ENCODE measurements at places on chromosomes 3 and 15.

GRCh38 chr3:188294113-188294512 lies 140.2 kb downstream of the LPP start:
- peak; percentile 65 for DNase-seq

GRCh38 chr3:49415931-49416601 lies 3.8 kb downstream of the TCTA start:
- peak; percentile 72 for DNase-seq

GRCh38 chr3:57309769-57310360 lies 17.4 kb upstream of the ASB14 start:
- no peak for DNase-seq

- no peak for DNase-seq
Observed at GRCh38 chr3:127777921-127778656, 44.2 kb downstream of the MGLL start.

DNA sequence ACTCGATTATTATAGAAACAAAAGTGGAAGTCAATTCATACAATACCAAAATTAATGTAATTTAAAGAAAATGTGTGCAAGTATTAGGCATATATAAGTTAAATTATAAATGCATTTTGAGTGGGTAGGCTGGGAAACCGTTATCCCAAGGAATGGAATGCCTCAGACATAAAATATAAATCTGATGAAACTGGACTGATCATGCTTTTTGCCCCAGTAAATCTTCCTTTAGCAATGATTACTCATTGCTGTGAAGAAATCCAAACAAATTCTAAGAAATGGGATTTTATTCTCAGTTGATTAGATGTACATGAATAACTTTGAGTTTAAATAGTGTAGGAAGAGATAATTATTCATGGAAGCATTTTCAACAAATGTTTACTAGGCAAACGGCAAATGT lies 185.5 kb upstream of the KCNMB2 start:
- DNase-seq: no peak

- no peak for DNase-seq
Observed at GRCh38 chr3:189383630-189384029, 211.9 kb downstream of the TPRG1 start.

- DNase-seq: no peak
Observed at GRCh38 chr15:88776646-88777045, 26.6 kb upstream of the ACAN start.

DNA sequence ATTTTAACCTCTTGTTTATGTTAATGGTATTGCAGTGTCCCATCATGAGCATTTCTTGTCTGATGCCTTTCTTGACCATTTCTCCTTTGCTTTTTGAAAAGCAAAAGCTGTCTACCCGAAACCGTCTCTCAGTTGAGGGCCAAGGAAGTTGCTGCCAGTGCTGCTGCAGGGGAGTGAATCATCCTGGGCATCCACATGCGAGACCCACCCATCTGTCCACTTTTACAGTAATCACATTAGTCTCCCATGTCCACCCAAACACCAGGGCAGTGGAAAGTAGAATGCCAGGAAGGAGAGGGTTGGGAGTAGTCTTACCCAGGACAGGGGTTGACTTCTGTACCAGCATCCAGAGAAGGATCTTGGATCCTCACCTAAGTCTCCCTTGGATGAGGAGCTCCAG lies 48.6 kb upstream of the TEX264 start:
- DNase-seq: no peak

DNA sequence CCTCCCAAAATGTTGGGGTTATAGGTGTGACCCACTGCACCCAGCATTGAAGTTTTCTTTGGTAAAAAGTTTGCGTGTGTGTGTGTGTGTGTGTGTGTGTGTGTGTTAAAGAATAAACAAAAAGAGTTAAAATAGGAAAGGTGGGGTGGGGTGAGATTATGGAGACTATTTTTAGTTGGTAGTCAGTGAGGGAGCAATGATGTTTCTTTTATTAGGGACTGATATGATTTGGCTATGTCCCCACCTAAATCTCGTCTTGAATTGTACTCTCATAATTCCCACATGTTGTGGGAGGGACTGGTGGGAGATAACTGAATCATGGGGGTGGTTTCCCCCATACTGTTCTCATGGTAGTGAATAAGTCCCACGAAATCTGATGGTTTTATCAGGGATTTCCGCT lies 92.2 kb downstream of the CGNL1 start:
- no peak for DNase-seq

- no peak for DNase-seq
Observed at GRCh38 chr15:48936666-48937065, 27.1 kb downstream of the SHC4 start.

DNA sequence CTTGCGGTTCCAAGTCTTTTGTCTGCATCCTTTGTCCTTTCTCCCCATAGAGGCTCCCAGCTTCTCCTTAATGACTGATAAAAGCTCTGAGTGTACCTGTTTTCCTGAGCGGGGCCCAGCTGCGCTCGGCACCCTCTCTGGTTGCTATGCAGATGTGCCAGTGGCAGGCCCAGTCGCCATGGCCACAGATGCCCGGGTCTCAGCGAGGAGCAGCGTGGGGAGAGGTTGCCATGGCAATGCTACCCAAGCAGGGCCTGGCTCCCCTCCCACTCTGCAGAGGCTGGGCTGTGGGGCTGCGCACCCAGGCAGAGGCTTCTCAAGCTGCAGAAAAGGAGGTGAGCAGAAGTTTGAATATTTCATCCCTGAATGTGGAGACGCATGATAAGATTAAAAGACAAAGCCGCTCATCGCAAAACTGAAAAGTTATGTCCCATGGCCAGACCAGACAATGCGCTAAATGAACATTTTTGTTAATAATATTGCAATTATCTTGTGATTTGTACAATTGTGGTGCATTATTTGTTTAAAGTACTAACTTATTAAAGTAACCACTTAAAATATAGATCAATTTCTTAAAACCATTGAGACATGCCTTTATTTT lies 66.1 kb downstream of the TPRA1 start:
- DNase-seq: no peak

DNA sequence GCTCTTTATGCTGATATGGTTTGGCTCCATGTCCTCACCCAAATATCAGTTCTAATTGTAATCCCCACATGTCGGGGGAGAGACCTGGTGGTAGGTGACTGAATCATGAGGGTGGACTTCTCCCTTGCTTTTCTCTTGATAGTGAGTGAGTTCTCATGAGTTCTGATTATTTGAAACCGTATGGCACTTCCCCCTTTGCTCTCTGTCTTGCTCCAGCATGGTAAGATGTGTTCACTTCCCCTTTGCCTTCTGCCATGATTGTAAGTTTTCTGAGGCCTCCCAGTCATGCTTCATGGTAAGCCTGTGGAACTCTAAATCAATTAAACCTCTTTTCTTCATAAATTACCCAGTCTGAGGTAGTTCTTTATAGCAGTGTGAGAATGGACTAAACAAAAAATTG lies 107.6 kb downstream of the IMPG2 start:
- no peak for DNase-seq

GRCh38 chr15:78182336-78182700 lies 33.2 kb downstream of the IDH3A start:
- no peak for DNase-seq

GRCh38 chr3:145767909-145768308 lies 393.1 kb downstream of the PLOD2 start:
- no peak for DNase-seq
